SJSA1 (cell line): ENCODE measurements at places on chromosomes 4 and X.

DNA sequence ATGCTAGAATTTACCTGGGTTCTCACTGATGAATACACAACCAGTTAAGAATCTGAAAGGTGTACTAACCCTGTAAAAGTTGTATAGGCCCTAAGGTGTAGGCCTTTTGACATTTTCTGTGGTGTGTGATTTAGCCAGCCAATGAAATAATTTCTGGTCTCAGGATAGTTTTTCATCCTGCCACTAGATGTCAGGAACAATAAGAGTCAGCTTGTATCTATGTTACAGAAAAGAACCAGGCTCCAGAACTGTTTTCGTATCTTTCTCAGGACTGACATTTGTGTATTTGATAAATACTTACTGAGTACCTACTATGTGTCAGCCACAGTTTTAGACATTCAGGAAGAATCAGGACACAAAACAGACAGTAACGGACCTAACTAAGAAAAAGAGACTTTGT, 673.6 kb upstream of the TENM3 start:
- DNase-seq, result peak; percentile 29

DNA sequence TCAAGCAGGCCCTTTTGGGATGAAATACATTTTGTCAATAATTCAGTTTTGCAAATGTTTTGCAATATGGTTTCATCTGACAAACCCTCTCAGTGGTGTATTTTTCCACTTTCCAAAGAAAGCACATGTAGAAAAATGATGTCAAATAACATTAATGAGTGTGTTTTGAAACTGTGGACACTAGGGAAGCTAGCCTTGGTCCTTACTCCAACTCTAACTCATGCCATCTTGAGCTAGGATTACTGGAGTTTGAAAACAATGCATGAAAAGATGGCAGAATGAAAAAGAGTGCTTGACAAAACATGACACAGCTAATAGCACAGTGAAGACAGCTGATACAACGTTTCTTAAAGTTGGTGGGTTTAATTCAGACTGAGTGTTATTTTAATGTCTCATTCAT, 41.4 kb downstream of the HAND2 start:
- no peak for DNase-seq

GRCh38 chrX:129833153-129833990, 10.3 kb downstream of the ZDHHC9 start:
- no peak for DNase-seq

DNA sequence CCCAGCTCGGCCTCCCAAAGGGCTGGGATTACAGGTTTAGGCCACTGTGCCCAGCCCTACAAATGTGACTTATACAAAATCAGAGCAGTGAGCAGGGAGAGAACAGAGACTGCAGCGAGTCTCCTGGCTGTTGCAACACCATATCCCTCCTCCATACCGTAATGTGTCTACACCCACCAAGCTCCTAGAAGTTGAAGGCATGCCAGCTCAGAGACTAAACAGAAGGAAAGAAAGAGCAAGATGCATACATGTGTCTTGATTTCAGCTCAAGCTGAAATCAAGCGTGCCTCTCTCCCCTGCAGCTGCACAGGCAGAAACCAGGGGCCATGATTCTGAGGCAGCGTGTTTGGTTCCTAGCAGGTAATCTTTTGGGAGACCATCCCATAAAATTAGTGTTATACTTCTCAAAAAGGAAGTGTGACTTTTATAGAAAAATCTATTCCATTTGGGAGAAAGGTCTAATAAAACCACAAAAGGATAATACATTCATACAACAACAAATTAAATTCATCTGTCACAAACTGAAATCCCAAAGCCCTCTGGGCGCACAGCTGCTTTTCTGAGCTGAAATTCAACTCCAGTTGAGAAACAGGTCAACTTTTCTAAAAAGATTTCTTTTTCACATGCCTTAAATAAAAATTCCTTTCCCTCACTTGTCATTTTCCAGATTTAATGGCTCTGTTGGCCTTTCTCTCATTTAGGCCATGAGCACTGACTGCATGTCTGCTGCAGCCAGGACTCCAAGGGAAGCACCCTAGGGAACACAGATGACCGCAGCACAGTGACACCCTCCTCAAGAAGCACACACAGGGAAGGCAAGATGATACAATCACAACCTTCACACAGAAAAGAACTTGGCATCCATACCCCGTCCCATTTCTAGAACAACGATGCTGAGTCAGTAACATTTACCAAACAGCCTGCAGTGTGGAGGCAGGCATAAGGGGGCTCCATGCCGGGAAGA, 34.4 kb downstream of the AFAP1 start:
- DNase-seq, result no peak

- no peak for DNase-seq
Observed at GRCh38 chrX:536616-537015, 94.0 kb upstream of the SHOX start.

DNA sequence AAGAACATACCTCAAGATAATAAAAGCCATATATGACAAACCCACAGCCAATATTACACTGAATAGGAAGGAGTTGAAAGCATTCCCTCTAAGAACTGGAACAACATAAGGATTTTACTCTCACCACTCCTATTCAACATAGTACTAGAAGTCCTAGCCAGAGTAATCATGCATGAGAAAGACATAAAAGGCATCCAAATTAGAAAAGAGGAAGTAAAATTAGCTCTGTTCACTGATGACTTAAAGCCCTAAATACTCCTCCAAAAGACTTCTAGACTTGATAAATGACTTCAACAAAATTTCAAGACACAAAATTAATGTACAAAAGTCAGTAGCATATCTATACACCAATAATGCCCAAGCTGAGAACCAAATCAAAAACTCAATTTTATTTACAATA, 235.7 kb downstream of the NKX6-1 start:
- DNase-seq, result no peak

- DNase-seq, result no peak
Observed at GRCh38 chrX:100120956-100121355, 289.1 kb downstream of the PCDH19 start.

DNA sequence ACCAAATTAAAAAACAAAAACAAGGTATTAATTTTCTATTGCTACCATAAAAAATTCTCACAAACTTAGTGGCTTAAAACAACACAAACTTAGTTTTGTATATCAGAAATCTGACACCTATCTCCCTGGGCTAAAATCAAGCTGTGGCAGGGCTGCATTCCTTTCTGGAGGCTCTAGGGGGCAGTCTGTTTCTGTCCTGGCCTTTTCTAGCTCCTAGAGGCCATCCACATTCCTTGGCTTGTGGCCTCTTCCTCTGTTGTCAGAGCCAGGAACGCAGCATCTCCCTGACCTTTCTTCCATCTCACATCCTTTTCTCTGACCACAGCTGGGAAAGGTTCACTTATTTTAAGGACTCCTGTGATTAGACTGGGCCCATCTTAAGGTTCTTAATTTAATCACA, 38.9 kb upstream of the TLR2 start:
- DNase-seq, result no peak

DNA sequence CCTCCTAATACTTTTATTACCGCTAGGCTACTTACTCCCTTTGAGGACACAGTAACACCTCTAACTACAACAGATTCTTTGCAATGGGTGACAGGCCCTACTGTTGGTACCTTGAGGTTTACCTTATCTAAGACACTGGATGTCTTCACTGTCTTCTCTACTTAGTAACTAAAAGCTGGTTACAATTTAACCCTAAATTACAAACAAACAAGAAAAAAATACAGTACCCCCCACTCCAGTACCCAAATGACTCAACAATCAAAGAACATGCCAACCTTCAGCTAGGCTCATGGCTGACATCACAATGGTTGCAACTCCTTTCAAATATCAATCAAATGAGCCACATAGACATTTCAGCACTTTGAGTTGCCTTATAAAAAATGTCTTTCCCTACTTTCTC, 198.0 kb downstream of the GUCY2F start:
- no peak for DNase-seq

- DNase-seq, result peak; percentile 14
Observed at GRCh38 chr4:8117278-8117682, 41.3 kb downstream of the ABLIM2 start.

DNA sequence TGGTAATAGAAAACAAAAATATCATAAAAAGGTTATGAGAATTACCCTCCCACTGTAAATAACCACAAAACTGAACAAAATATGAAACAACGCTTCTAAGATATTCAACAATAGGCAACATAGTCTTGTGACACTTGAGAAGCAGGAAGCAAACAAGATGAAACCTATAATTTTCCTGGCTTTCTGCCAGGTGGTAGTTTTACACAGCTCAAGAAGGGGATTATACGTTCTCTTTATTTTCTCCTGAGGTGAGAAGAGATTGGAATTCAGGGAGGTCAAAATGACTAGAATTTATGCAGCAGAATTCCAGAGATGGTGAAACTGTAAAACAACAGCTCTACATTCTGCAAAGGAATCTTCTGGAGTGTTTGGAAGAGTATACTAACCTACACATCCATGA, 186.0 kb downstream of the HHIP start:
- DNase-seq, result no peak

DNA sequence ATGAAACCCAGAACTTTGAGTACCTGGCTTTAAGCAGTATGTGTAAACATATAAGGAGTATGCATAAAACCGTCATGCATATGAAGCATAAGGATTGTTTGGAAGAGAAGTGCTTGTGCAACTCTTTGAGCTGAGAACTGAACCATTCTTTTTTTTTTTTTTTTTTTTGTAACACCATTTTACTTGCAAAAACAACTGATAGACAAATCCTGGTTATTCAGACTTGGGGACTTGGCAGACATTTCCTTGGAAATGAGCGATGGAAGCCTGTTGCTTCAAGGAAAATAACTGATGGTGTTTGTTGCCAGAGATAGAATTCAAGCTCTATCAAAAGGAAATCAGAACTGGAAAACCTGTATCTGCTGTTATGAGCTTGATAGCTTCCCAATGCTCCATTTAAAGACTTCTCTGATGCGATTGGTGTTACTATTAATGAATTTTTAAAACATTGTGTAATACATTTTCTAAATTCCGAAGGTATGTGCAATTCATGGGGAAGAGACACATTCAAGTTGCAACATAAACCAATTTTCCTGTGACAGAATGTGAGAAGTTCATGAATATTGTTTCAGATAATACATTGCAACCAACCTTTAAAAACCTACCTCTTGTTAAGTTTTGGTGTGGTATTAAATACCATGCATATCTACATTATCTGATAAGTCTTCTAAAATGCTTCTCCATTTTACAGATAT, 47.0 kb upstream of the FAT1 start:
- DNase-seq, result no peak

DNA sequence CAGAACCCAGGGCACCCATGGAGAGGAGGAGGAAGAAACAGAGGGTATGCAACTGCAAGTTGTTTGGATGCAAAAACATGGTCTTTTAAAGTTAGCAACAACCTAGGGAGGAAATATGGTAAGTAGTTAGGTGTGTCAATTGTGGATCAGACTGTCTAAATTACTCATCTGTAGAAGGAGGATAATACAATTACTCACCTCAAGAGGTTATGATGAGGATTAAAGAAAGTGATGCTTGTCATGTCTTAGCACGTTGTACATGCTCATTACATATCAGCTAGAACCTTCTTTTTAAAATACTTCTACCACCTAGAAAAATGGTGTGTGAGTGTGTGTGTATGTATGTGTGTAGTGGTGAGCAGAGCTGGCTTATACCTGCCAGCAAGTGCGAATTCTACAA, 2.3 kb upstream of the C1QTNF7 start:
- DNase-seq, result no peak

GRCh38 chr4:163404580-163404979, 60.9 kb downstream of the NPY5R start:
- DNase-seq, result no peak

GRCh38 chr4:166941629-166942028, 292.7 kb downstream of the SPOCK3 start:
- DNase-seq, result no peak

GRCh38 chr4:182752158-182752910, 164.9 kb downstream of the DCTD start:
- DNase-seq, result peak; percentile 82

DNA sequence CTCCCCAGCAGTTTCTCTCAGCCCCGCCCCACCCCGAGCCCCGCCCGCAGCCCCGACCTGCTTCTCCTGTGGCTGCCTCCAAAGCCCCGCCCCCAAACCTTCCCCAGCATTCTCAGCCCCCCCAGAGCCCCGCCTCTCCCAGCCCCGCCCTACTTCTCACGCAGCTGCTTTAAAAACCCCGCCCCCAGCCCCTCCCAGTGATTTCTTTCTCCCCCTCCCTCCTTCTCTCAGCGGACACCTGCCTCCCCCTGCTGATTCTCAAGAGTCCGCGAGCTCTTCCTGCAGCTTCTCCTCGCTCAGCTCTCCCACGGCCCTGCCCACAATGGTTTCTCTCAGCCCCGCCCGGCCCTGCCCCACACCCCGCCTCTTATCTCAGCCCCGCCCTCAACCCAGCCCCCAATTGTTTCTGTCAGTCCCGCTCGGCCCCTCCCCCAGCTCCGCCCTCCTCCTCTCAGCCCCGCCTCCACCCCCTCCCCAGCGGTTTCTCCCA, 636 bp upstream of the EOLA1 start:
- peak; percentile 91 for DNase-seq

DNA sequence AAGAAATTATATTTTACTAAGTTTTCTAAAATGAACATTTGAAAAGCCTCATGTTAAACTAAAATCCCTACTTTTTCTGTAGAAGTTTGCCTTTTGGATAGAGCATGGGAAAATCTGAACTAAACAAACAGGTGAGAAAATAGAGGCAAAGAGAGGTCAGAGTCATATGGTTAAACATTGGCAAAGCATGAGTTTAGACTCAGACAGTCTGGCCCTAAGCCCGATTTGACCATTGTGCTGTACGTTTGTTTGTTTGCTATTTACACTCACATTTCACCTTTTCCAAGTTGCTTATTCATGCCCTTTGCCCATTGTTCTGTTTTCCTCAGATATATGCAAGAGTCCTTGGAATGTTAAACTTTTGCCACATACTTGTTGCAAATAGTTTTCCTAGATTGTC, 85.4 kb downstream of the TIGD2 start:
- peak; percentile 41 for DNase-seq

DNA sequence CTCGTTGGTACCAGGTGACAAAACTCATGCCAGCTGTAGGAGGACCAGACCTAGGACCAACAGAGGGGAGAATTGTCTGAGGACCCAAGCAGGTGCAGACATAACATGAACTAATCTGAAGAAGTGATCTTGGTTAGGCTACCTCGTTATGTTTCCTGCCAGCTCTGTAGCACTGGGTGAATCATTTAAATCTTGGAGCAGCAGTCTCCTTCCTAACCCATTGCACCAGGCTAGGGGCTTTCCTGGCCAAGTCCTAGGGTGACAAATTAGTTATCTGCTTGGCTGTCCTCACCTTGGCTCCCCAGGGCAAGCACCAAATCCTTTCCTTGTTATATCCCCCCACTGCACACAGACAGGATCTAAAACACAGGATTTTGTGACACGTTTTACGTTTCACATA, 87.8 kb downstream of the WWC2 start:
- DNase-seq, result no peak

GRCh38 chr4:145939441-145939750, 773 bp upstream of the ZNF827 start:
- no peak for DNase-seq

GRCh38 chrX:55867708-55868107, 150.2 kb downstream of the RRAGB start:
- no peak for DNase-seq

- no peak for DNase-seq
Observed at GRCh38 chr4:8907596-8908205, 36.1 kb upstream of the HMX1 start.

GRCh38 chr4:168509786-168510185, 12.9 kb downstream of the PALLD start:
- no peak for DNase-seq

GRCh38 chr4:140940589-140940988, 184.4 kb upstream of the TBC1D9 start:
- no peak for DNase-seq
